Activated T-cell treated with anti-CD3 and anti-CD28 coated beads, Interleukin-2, amount 50 U/mL, for 1 hour (primary cell): ENCODE measurements at places on chromosomes 13 and 19.

GRCh38 chr13:52949742-52950141 is 78.9 kb upstream of the OLFM4 start:
- DNase-seq: no peak

GRCh38 chr19:30066781-30067759 is 125.0 kb downstream of the URI1 start:
- no peak for DNase-seq

- DNase-seq: no peak
Measured at GRCh38 chr13:45662162-45662561, 40.0 kb upstream of the CBY2 start.

DNA sequence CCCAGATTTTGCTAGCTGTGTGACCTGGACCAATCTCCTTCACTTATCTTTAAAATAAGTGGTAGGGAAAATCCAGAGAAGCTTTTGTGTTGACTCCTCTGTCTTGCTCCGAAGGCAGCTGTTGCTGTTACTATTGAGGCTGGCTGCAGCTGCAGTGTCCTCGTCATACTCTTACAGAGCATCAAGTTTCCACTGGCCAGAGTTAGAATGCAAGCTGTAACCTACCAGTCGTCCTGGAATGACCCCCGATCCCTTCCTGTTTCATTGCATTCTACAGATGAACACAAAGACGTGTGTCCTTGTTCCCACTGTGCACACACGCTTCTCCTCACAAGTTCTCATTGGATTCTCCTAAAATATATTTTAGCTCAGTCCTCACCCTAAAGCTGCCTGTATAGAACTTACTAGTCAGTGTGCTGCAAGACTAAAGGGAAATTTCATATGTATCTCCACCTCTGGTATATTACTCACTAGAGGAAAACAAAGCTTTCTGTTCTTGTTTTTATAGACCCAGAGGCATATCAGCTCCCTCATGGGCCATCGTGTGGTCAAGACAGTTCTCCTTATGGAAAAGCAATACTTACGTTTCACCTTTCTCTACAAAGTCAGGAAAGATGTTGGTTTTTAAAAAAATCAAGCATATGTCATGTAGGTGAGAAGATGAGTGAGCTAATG is 589.8 kb downstream of the LMO7 start:
- DNase-seq: no peak

DNA sequence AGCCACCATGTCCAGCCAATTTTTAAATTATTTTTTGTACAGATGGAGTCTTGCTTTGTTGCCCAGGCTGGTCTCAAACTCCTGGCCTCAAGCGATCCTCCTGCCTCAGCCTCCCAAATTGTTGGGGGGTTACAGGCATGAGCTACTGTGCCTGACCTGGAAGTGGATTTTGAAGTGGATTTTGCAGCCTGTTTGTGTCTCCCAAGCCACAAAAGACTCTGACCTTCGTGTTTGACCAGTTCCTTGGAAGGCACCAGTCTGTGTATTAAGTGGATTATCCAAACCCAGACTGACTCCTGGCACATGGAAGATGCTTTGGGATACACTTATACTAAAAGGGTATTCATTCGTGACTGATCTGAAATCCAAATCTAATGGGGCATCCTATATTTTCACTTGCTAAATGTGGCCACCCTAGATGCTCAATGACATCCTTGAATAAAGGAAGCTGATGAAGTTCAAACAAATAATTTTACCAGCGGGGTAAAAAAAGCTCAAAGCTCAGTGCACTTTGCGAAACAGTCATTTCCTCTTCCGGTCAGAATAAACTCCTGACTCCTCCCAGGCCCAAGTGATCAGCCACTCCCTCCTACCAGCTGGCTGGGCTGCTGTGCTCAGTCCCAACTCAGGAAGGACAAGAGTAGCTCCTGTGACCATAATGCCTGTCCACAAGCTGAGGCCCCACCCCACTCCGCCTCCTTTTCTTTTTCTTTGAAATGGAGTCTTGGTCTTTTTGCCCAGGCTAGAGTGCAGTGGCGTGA is 32.6 kb upstream of the GATAD2A start:
- DNase-seq: no peak

- DNase-seq: no peak
Measured at GRCh38 chr13:75492389-75492788, 10.4 kb upstream of the TBC1D4 start.

DNA sequence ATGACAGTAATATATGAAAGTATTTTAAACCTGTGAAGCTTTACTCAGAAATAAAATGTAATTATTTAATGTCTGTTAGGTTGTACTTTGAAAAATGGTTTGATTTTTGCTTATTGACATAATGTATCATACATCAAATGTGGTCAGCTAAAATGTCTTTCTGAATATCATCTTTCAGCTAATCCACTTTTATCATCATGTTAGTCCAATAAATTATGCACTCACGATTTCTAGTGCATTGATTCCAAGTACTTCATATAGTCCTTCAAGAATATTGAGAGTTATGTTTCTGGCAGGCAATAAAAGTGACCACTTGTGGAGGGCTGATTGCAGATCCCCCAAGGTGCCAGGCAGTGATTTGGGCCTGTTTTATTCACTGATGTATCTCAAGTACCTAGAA is 1204.1 kb downstream of the OLFM4 start:
- no peak for DNase-seq

GRCh38 chr13:43583321-43583720 is 203.5 kb downstream of the ENOX1 start:
- no peak for DNase-seq

- no peak for DNase-seq
Measured at GRCh38 chr19:55581823-55582223, 1.2 kb upstream of the ZNF579 start.

- DNase-seq: no peak
Measured at GRCh38 chr13:39509616-39510315, 93.2 kb downstream of the LHFPL6 start.

GRCh38 chr13:32779119-32779518 is 192.9 kb downstream of the PDS5B start:
- no peak for DNase-seq

GRCh38 chr13:23817136-23817535 is 72.1 kb downstream of the MIPEP start:
- DNase-seq: no peak

DNA sequence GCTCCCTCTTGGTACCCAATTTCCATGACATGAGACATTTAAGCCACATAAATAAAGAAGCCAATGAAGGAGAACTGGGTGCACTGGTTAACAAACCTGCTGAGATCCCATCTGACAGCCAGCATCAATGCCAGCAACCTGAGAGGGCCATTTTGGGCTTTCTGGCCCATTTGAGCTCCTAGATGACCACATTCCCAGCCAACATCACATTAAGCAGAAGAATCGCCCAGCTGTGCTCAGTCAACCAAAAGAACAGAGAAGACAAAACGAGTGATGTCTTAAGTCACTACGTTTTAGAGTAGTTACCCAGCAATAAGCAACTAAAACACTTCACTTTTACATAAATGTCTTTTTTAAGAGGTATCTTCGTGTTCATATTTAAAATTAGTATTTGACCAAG is 21.9 kb downstream of the LCP1 start:
- DNase-seq: no peak
